Activated CD8-positive, alpha-beta memory T cell treated with anti-CD3 and anti-CD28 coated beads for 1 hour (primary cell): ENCODE measurements at places on chromosomes 6 and 20.

GRCh38 chr6:92176666-92177065, 1242.7 kb downstream of the EPHA7 start:
- DNase-seq: no peak

- no peak for DNase-seq
These were observed 105.0 kb upstream of the BEND6 start for GRCh38 chr6:56849896-56850295.

- DNase-seq: no peak
These were observed 17.2 kb downstream of the CHMP4B start for GRCh38 chr20:33828326-33828844.

GRCh38 chr20:1209447-1210387, 6.5 kb downstream of the C20orf202 start:
- no peak for DNase-seq

GRCh38 chr6:69398311-69398710, 398.5 kb downstream of the LMBRD1 start:
- DNase-seq: no peak

DNA sequence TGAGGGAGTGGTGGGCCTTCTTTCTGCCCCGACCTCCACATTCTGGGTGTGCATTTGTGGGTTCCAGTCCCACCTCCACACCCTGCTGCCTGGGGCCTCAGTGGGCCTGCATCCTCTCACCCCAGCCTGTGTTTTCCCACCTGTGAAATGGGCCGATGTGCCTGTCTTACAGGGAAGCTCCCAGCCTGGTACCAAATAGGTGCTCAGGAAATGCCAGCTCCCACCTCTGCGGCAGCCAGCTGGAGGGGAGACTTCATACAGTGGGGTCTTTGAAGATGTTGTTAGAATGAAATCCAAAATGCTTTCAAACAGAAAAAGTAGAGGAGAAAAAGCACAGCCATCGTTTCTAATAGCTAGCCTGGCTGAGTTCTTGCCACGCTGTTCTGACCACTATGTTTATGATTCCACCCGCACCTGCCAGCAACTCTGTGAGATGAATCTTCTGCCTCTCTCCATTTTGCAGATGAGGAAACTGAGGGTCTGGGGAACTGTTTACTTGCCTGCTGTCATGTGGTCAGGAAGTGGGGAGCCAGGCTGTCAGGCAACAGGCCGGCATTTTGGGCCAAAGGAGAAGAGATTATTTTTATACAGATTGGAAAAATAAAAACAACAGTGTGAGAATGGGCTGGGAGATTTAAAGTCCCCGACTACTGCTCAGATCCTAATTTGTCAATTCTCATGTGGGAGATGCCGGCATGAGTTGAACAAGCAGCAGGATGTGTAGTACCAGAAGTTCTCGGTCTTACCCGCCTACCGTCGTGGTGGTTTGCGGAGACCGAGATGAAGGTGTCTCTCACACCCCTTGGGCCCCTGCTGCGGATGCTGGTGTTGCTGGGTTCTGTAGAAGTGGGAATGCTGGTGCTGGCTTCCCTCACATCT, 4.6 kb downstream of the TMEM181 start:
- DNase-seq: no peak

GRCh38 chr6:44921798-44922197, 406.3 kb upstream of the RUNX2 start:
- no peak for DNase-seq

- no peak for DNase-seq
These were observed 128.0 kb downstream of the PHACTR1 start for GRCh38 chr6:12844284-12845223.
